ENCODE measurements at places on chromosomes 5 and 9.

- no peak for DNase-seq
These were observed 58.6 kb downstream of the GPBP1 start for GRCh38 chr5:57232293-57233033.

DNA sequence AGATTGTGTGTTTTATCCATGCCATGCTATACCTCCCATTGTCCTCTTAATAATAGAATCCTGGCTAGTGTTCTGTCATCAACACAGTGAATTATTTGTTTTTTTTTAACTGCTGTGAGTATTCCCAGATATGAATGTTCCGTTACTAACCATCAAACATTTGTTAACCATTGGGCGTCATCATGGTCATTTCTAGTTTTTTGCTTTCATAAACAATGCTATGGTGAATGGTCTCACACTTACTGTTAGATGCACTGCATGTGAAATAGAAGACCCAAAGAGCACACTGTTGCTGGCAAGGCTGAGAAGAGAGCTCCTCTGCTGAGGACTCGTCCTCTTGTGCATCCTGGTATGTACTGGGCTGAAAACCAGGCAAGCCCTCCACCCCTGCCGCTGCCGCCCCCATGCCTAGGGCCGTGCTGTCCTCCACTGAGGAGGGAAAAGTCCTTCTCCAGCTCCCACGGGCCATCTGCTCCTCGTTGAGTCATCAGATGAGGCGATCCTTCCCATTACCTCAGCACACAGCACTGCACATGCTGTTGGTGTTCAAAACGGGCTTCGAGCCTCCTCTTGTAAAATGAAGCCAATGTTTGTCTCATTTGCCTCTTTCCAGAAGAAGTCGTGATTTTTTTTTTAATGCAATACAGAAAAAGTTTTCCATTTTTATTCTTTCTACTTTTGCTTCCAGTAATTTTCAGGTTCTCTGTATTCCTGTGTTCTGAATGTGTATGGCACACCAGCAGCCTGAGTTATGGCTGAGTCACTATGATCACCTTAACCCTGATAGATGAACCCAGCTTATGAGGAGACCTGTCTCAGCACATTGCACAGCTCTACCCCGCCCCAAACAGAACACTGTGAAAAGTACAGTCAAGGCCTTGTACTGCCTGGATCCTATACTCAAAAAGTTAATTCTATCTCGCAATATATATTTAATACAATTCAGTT is 219.0 kb downstream of the AOPEP start:
- DNase-seq: peak; percentile 9

DNA sequence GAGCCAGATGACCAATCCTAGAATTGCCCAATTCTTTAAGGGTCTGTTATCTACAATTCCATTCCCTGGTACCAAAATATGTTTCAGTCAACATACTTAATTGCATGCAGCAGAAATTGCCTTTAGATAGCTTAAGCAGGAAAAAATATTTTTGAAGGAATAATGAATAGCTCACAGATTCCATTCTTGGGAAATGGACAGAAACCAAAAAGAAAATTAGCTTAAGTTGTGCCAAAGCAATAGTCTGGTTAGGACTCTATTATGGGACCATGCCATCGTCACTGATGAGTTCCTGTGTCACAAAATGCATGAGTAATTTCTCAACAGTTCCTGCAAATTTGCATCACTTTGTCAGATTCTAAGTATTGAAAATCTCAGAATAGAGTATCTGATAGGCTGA is 12.3 kb downstream of the ACTBL2 start:
- DNase-seq: no peak

DNA sequence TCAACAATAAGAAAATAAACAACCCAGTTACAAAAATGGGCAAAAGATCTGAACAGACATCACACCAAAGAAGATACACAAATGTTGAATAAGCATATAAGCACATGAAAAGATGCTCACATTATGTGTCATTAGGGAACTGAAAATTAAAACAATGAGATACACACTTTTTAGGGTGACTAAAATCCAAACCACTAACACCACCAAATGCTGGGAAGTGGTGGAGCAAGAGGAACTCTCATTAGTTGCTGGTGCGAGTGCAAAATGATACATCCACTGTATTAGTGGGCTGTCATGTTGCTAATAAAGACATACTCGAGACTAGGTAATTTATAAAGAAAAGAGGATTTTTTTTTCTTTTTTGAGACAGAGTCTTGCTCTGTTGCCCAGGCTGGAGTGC is 329.1 kb downstream of the TMEM38B start:
- DNase-seq: peak; percentile 3

DNA sequence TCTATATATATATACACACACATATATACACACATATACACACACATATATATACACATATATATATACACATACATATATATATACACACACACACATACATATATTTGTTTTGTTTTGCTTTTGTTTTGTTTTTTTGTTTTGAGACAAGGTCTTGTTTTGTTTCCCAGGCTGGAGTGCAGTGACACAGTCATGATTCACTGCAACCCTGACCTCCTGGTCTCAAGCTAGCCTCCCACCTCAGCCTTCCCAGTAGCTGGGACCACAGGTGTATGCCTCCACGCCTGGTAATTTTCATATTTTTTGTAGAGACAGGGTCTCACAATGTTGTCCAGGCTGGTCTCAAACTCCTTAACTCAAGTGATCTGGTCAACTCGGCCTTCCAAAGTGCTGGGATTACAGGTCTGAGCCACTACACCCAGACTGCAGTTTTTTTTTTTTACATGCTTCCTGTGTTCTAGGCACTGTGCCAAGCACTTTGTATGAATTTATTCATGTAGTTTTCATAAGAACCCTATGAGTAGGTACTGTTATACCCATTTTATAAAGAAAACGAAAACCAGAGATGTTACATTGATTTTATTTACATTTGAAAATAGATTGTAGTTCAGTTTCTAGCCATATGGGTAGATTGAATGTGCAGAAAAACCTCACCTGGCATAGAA is 120.7 kb downstream of the PBX3 start:
- DNase-seq: no peak

GRCh38 chr5:88248094-88248493 is 20.6 kb downstream of the TMEM161B start:
- DNase-seq: no peak

- DNase-seq: no peak
These were observed 56.0 kb downstream of the AOPEP start for GRCh38 chr9:94782355-94783101.

DNA sequence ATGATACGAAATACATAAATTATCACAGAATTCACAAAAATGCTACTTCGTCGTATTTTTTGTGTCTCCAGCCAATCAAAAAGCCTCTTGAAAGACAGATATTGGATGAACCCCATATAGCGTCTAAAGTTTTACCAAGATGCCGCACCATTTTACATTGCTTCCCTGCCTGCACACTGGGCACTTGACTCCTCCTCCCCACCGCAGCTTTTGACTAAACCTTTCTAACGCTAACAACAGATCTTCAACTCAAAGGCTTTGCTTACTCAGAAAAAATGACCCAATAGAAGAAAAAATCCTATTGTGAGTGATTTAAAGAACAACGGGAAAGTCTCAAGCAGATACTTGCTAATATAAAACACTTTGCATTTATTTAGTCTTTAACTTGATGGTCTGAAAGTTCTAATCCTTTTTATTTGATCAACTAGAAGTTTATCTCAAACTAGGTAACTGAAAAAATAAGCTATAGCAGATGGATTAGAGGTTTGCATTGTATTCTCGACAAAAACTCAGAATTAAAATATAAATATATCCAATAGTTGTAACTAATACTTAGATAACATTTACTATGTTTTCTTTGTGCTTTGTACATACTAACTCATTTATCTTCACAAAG is 609.1 kb upstream of the DMAC1 start:
- no peak for DNase-seq

GRCh38 chr5:174047472-174048099 is 2.1 kb downstream of the NSG2 start:
- no peak for DNase-seq

GRCh38 chr5:17070647-17071046 is 134.6 kb upstream of the MYO10 start:
- no peak for DNase-seq

GRCh38 chr9:99746406-99746805 is 75.3 kb upstream of the NR4A3 start:
- DNase-seq: peak; percentile 66

Data from suppressor macrophage treated with lipopolysaccharide for 4 hours (primary cell).